Spinal cord (tissue), 10 donors: ENCODE measurements at places on chromosomes 7 and 10.

DNA sequence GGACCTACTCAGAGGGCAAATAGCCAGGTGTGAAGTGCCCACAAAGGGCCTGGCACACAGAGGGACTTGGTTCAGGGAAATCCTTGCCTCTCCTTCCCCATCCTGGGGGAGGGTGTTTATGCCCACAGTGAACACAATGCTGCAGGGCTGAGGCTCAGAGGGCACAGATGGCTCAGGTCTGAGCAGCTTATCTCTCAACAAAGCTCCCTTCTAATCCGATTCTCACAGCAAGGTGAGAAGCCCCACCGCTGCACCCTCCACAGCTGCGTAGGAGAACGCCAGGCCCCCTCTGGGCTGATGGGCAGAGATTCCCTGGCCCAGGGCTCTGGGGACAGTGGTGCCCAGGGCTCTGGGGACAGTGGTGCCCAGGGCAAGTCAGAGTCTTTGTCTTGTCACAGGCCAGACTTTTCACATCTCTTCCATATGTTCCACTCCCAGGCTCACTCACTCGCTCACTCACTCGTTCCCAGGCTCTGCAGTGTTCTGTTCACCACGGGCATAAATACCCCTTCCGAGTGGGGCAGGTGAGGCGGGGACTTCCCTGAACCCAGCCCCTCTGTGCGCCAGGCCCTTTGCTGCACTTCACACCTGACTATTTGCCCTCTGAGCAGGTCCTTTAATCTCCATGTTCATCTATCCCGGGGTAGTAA lies 8.7 kb upstream of the CDHR1 start:
- no peak for DNase-seq

GRCh38 chr10:79947787-79948424 lies 999 bp downstream of the SFTPD start:
- DNase-seq = no peak

- no peak for DNase-seq
These were observed 38.0 kb downstream of the ZNF777 start for GRCh38 chr7:149422914-149423301.

DNA sequence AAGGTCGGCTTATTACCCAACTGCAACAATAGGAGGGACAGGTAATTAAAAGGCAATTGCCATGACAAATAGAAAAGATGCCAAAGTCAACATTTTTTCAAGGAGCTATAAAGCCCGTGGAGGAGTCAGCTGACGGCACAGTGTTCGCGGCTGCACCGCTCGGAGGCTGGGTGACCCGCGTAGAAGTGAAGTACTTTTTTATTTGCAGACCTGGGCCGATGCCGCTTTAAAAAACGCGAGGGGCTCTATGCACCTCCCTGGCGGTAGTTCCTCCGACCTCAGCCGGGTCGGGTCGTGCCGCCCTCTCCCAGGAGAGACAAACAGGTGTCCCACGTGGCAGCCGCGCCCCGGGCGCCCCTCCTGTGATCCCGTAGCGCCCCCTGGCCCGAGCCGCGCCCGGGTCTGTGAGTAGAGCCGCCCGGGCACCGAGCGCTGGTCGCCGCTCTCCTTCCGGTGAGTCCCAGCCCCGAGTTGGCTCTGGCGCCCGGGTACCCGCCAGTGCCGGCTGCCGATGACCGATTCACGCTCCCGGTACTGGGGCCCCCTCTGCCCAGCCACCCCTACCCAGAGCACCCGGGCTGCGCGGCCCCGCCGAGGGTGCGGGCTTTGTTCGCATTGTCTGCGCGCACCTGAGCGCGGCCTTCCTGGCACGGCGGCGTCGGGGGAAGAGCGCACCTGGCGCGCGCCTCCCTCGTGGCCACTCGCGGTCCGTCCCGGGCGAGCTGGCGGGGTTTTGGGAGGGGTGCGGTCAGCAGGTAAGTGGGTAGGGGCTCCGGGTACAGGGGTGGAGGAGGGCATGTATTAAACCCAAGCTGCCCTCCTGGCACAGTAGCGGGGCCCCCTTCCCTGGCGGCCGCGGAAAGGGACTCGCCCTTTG lies at the start of gene VWA2:
TSS of gene VWA2 (plus strand) at position 138 of the 877 bp plus-strand sequence. CDS start 9,460 bp downstream, outside the sequence.
- no peak for DNase-seq

- DNase-seq = no peak
These were observed 67.8 kb downstream of the GSAP start for GRCh38 chr7:77348371-77348813.

DNA sequence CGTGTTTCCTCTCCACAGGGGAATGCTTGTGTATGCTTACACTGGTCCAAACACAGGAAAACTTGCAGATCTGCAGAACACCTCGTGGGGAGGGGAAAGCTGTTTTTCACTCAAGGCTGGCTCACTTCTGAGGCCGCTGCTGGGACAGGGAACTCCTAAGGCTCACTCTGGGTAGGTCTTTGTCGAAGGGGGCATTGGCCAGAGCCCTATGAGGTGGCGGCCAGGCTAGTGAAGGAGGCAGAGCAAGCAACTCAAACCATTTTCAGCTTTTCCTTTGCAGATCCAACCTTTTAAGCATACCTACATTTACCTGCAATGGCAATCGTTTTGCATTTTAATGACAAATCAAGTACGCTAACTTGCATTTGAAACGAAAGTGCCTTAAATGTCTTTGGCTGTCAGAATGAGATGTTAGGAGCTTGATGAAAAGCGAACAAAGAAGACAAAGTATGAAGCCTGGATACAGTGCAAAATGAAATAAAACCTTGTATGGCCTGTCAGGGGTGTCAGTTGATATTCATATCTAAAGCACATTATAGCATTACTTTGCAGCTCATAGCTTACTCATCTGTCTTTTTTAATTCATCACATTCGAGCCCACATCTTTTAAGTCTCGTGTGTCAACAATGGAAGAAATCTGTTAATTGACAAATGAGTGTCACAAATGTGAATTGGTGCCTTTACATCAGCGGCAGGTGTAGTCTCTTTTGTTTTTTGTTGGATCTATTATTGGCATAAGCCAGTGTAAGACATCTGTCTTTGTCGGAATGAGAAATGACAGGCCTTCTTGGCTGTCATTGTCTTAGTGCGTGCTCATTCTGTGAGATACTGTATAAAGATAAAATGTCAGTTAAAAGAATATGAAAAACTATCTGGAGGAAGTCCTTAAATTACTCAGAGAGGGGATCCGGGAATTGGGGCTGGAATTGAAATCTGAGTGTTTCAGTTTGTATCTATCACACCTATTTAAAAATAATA lies 30.5 kb downstream of the LRMDA start:
- no peak for DNase-seq

DNA sequence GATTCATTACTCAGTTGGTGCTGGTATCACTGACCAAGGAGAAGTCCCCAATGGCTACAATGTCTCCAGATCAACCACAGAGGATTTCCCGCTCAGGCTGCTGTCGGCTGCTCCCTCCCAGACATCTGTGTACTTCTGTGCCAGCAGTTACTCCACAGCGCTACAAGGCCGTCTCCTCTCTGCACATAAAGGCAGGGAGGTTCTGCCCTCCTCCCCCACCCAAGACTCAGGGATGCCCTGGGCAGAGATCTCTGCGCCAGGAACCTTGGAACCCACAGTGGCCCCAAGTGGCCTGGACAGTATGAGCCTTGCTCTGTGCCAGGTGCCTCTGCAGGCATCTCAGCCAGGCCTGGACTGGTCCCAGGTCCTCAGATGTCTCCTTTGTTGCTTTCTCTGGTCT lies 193.4 kb upstream of the PRSS58 start:
- no peak for DNase-seq

DNA sequence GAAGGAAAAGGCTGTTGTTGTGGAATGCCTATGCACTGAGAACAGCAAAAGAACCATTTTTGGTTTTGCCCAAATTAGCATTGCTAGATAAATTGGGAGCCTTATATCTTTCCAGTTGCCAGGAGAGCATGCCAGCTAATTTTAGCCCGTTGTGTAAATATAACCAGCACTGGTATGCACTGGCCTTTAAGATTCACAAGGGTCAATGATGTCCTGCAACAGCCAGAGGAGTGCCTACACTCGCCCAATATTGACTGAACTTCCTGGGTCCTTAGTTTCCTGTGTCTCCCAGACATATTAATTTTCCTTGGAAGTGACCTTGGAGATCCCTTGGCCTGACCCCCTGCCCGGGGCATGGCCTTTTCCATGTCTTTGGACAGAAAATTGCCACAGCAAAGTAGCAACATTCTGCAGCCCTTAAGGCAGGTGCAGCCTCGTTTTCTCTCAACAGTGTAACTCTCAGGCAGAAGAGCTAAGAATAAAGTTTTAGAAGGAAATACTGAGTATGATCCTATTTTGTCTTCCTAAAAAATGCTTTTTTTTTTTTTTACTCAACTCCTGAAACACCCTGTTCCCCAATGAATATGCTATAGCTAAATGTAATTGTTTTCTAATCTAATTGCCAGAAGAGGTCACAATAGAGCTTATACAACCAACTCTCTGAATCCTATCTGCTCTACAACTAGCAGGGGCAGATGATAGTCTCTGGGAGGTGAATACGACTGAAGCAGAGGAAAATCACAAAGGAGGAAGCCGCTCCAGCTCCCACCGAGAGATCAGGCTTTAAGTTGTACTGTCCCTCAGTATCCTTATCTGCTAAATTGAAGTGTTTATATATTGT lies 131.9 kb upstream of the PCGF5 start:
- no peak for DNase-seq

DNA sequence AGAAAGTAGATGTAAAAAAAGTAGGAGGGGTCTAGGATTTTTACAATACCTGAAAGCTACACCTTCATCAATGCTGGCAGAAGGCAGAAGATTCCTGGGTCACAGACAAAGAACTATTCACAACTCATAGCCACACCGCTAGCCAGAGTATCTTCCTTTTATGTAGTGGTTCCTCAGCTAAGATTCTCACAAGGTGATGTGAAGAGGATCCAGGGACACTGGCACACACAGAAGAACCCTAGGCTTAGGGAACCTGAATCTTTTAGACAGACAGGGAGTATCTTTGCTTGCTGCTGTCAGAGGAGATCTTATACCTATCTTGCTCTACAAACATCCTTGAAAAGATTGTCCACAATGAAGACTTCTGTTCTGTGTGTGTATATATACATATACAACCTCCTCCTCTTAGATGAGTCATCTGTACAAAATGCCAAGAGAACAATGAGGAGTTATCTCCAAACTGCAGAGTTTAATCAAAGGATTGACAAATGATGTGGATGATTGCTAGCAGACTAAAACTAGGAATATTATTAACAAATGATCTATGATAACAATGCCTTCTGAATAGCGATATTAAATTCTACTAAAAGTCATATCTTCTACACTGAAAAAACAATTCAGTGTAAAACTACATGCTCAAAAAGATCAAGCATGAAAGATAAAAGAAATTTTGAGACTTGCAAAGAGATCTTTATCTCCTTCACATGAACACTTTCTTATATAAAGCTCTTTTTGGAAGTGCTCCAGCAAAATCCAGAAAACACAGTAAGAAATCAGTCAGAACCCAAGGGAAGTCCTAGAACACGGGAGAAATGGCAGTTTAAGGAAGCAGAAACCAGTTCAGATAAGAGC lies 409.3 kb downstream of the PARD3 start:
- DNase-seq = no peak

- no peak for DNase-seq
These were observed 18.1 kb upstream of the ZNF273 start for GRCh38 chr7:64884913-64885370.

- no peak for DNase-seq
These were observed at the start of gene WIPF3 for GRCh38 chr7:29806208-29806994. TSS of gene WIPF3 (plus strand) at chr7:29806508. CDS start at chr7:29834725, 28,217 bp downstream.

DNA sequence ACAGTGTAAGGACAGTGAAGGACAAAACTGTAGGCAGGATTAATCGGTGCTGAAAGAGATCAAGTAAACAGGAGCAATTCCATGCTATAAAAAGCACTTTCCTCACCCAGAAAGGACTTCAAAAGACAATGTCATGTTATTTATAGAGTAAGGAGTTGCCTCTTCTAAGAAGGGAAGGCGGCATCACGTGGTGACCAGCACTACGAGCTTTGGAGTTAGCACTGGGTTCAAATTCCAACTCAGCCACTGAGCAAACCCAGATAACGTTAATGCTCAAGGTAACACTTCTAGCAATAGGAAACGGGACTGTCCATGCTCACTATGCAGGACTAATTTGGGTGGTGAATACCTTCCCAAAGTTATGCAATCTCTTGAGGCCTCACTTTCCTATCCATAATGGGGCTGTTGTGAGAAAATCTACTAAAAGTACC lies 715 bp upstream of the PANK1 start:
- no peak for DNase-seq

DNA sequence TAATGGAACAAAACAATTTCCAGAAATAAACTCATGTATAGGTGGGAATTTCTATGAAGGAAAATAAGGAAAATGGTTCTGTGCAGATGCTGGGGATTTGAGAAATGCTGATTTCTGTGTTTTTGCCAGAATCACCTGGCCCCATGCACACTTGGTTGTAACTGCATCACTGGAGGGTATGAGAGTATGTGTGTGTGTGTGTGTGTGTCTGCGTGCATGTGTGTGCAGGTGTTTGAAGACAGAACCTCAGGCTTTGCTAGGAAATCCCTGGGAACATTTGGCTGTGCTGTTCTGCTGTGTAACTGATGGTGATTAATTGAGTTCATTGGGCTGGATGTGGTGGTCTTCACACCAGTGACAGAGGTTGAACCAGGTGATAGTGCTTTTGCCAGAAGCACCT lies 141.6 kb downstream of the CAMK1D start:
- no peak for DNase-seq

- no peak for DNase-seq
These were observed 68.6 kb downstream of the UNCX start for GRCh38 chr7:1301054-1301881.

- no peak for DNase-seq
These were observed 25.4 kb downstream of the AIFM2 start for GRCh38 chr10:70106958-70107791.

- DNase-seq = no peak
These were observed 68.0 kb downstream of the CTTNBP2 start for GRCh38 chr7:117805241-117805640.

DNA sequence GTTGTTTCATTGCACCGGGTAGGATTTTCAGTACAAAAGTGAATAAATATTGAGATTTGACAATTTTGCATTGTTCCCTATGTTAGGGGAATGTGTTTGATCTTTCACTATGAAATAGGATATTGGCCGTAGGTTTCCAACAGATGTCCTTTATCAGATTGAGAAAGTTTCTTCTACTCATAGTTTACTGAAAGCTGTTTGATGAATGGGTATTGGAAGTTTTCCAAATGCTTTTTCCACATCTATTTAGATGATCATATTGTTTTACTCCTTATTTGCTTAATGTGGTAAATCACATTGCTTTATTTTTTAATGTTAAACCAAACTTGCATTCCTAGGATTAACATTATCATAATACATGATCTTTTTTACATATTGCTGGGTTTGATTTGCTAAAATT lies 177.9 kb upstream of the C7orf33 start:
- no peak for DNase-seq

GRCh38 chr7:157139111-157139809 lies 534 bp downstream of the UBE3C start:
- no peak for DNase-seq

- DNase-seq = no peak
These were observed 64.0 kb downstream of the RASGEF1A start for GRCh38 chr10:43202657-43203447.

- no peak for DNase-seq
These were observed 2.0 kb upstream of the ZNF398 start for GRCh38 chr7:149145031-149145845.
